ENCODE measurements at places on chromosomes 5 and 9.

DNA sequence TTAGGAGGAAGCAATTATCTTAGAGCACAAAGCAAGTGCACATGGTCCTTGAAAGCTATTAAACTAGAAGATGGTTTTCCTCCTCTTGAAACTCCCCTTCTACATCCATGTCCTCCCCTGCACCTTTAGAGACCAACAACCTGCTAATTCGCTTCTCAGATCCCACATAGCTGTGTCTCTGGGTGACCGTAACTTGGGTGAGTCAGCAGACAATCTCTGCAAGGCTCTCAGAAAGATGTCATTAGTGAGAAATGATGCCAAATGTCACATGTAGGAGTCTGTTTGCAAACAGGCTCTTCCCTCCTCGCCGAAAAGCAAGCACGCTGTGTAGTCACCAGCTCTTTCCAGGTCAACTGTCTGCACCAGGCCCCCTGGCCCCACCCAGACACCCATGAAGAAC, 291.8 kb downstream of the SLIT3 start:
- DNase-seq, result no peak

DNA sequence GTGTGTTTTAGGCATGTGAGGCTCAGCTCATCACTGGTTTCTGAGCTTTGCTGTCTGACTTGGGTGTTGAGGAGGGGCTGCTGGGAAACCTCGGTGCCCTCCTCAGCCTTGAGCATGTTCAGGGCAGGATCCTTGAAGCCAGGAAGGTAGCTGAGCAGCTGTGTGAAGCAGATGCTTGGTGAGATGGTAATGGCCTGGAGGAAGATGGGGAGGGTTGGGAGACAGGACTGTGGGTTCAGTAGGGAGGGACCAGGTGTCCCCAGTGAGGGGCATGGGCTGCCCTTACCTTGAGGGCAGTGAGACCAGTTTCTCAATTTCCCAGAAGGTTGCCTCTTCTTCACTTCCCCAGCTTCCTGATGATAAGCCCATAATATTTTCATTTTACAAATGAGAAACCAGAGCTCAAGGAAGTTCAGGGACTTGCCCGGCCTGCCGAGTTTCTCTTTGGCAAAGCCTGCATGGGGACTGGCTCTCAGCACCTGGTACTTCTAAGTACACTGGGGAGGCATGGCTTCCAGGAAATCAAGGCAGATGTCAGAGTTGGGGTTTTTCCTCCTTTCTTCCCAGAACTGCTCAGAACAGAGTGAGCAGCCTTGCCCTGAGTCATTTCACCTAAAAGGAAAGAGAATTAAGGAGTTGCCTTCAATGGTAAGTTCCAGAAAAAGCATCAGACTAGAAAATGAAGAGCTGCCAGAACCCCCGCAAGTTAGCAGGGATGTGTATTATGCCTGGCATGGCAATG, 225.7 kb downstream of the MAST4 start:
- peak; percentile 29 for DNase-seq

DNA sequence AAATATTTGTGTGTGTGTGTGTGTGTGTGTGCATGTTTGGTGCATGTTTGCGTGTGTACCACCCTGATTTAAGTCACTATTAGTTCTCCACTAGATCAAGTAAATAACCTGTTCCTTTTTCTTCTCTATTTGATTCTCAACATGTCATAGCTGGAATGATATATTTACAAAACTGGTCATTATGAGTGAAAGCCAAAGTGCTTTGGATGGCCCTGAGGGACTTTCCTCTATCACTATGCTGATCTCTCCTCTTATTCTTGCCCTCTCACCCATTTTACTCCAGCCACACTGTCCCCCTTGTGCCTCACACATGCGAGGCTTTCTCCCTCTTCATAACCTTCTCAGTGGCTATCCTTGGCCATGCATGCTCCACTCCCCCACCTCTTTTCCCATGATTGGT, 144.6 kb upstream of the NMUR2 start:
- DNase-seq, result no peak

DNA sequence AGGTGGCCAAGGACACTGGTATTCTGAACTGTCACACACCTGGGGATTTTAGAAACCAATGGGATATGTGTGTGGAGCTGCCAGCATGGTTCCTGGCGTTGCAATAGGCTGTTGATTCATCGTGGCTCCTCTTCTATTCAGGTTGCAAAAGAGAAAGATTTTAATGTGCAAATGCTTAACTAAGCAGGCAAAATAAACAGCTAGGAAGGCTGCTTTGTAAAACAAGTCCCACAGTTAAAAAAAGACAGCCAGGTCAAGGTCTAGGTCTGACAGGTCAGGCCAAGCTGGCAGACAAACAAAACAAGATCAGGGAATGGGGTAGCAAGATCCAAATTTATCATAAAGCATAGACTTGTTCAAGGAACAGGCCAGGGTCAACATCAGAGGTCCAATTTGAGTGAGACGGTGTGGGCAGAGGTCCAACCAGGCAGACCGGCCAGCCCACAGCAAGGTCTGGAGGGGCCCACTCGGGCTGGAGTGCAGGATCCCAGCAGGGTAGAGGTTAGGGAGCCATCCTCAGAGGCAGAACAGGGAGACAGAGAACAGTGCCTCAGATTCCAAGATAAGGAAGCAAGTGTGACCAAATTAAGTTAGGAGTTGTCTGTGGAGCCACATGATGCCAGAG, 45.6 kb downstream of the SUB1 start:
- no peak for DNase-seq

DNA sequence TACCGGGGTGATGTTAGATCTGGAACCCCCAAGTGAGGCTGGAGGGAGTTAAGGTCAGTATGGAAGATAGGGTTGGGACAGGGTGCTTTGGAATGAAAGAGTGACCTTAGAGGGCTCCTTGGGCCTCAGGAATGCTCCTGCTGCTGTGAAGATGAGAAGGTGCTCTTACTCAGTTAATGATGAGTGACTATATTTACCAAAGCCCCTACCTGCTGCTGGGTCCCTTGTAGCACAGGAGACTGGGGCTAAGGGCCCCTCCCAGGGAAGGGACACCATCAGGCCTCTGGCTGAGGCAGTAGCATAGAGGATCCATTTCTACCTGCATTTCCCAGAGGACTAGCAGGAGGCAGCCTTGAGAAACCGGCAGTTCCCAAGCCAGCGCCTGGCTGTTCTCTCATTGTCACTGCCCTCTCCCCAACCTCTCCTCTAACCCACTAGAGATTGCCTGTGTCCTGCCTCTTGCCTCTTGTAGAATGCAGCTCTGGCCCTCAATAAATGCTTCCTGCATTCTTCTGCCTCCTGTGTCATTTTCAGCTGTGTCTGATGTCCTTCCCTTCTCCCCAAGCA, 2.3 kb upstream of the MYOZ3 start:
- DNase-seq, result no peak

- DNase-seq, result no peak
Measured at GRCh38 chr5:83750749-83751148, 30.1 kb upstream of the HAPLN1 start.

GRCh38 chr5:150217038-150217437, 27.2 kb downstream of the SLC6A7 start:
- DNase-seq, result no peak

- DNase-seq, result no peak
Measured at GRCh38 chr9:112764837-112765236, 14.3 kb downstream of the SNX30 start.

- no peak for DNase-seq
Measured at GRCh38 chr5:127834554-127834953, 131.4 kb downstream of the CCDC192 start.

DNA sequence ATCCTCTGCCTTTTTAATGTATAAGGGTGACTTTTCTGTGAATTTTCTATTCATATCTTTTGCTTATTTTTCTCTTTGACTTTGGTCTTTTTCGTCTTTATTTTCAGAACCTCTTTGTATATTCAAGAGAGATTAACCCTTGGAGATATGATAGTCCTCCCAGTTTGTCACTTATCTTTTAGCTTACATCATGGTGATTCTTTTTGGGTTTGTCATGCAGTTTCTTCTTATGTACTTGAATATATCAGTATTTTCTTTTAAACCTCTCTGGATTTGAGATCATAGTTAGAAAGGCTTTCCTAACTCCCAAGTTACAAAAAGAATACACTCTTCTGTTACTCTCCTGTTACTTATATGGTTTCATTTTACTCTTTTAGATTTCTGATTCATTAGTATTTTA, 27.5 kb upstream of the GPR21 start:
- DNase-seq, result no peak

DNA sequence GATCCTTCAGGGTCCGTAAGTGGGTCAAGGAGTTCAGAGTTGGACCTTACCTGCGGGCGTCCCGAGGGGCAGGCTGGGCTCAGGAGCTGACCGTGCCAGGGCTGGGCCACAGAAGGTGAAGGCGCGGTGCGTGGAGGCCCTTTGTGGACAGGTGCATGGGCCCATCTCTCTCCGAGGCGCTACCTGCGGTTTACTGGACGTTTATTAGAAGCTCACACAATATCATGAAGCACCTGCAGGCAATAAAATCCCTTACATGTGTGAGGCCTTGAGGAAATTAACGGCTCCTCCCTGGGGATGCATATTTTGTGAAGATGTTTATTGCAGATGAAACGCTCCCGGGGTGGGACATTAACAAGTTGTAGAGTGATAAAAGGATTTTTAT, 79.8 kb upstream of the LMX1B start:
- DNase-seq, result no peak

GRCh38 chr5:145408048-145408341, 427.1 kb downstream of the PRELID2 start:
- DNase-seq, result no peak

- no peak for DNase-seq
Measured at GRCh38 chr9:97694769-97695168, 2.4 kb downstream of the XPA start.

DNA sequence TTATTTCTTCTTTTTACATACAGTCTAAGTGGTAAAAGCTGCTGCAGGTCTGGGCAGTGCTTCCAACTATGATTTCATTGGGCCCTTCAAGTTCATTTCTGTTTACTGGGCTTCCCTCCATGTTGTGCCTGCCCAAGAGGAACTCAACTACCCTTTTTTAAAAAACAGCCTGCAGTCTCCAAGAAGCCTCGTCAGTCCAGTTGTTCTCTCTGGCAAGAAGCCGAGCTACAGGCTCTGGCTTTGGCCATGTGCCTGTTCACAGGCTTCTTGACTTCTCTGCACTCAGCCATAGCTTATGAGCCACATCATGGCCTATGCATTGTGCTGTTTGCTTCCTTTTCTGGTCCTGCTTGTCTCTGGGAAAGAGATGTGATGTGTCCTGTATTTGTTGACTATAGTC, 119.7 kb upstream of the PJA2 start:
- no peak for DNase-seq

- DNase-seq, result no peak
Measured at GRCh38 chr9:134585746-134586706, 55.6 kb upstream of the COL5A1 start.

GRCh38 chr5:158967541-158967940, 132.2 kb downstream of the EBF1 start:
- DNase-seq, result no peak

GRCh38 chr5:83689881-83690280, 30.8 kb downstream of the HAPLN1 start:
- DNase-seq, result no peak

DNA sequence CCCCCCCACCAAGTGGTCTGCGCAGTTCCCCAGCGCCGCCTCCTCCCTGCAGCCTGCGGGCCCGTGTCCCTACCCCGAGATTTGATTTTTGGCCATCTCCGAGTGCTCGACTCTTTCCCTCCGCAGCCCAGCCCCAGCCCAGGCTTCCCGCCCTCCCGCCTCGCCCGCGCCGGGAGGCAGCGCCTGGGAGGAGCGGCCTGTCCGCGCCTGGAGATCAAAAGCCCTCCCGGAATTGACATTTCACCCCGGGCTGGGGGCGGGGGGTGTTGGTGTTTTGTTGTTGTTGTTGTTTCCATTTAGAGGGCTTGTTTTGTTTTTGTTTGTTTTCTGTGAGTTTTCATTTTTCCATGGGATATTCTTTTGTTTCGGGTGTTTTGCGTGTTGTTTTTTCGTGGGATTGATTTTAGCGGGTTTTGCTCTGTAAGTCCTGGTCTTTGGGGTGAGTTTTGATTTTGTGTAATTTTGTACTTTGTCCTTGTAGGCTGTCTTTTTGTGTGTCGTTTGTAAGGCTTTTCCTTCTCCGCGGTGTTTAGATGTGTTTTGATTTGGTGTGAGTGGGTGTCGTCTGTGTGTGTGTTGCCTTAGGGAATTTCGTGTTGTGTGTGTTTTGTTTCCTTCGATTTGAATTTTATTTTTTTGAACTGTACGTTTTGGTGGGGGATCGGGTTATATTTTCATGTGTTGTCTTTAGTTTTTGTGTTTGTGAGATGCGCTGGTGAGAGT, 1.7 kb upstream of the PAX5 start:
- DNase-seq, result no peak

DNA sequence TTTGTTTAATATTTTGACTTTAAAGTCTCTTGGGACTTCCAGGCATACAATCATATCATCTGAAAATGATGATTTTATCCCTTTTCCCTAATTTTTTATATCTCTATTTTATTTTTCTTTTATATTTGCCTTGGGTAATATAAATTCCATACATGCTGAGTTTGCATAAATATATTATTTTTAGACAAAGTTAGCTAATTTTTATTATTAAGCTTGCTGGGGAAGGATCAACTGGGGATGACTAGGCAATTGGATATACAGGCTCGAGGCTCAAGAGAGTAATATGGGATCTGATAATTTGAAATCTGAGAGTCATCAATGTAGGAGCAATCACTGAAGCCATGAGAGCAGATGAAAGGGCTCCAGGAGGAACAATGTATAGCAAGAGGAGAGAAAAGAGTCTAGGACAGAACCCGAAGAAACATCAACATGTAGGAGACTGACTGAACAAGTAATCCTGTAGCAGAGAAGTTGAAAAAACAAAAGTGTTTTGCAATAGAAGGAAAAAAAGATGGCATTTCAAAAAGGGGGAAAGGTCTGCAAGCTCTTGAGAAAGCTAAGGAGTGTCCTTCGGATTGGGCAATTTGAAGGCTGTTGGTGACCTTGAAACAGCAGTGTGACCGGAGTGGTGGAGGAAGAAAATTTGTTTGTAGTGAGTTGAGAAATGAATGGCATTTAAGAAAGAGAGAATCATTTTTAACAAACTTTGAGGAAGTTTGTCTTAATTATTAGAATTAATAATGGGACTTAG, 17.0 kb upstream of the RHOBTB3 start:
- DNase-seq, result no peak

- DNase-seq, result no peak
Measured at GRCh38 chr9:121185178-121185745, 16.4 kb downstream of the RAB14 start.

- DNase-seq, result no peak
Measured at GRCh38 chr9:87671478-87671877, 54.4 kb upstream of the CTSL start.

Measured in stimulated activated CD4-positive, alpha-beta T cell treated with anti-CD3 and anti-CD28 coated beads, Interleukin-12 subunit alpha, Interleukin-12 subunit beta, amount 100 ng/mL, for 48 hours (primary cell).